ENCODE measurements at places on chromosomes 11 and 22. TPM values are rescaled to one million over a fixed set of nuclear protein-coding genes. Genes with fewer than 3 reads are reported as not detected.

DNA sequence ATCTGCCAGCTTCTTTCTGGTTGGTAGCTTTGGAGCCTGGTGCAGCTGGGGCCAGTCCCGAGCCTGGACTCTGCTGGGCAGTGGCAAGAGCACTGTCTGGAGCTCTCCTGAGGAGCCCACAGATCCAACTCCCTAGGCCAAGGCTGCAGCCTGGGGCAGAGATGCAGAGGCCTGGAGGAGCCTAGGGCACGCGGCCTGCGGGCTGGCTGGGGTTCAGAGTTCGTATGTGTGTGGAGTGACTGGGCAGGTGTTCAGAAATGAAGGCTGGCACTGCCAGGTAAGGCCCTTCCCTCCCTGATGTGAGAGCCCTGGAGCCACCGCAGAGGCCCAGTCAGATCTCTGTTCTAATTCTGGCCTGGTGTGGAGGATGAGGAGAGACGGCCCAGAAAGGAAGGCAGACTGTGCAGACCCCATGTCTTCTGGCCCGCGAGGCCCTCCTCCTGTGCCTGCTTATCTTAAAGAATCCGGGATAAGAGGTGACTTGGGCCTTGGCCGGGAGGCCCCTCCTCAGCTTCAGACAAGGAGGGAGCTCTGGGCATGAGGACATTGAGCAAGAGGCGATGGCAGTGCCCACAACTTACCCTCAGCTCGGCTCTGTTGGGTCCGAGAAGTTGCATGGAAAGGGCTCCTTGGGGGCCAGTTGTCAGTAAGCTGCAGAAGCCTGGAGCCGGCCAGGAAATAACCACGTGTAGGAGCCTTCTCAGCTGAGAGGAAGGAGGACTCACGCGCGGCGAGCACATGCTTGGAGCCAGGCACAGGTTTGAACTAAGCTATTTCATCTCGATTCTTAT is 62.2 kb upstream of the B3GAT1 start:
- no peak for DNase-seq

- no peak for DNase-seq
These were observed 132.3 kb downstream of the APIP start for GRCh38 chr11:34783816-34784317.

- no peak for DNase-seq
These were observed 54.1 kb downstream of the CHRDL2 start for GRCh38 chr11:74677131-74677530.

DNA sequence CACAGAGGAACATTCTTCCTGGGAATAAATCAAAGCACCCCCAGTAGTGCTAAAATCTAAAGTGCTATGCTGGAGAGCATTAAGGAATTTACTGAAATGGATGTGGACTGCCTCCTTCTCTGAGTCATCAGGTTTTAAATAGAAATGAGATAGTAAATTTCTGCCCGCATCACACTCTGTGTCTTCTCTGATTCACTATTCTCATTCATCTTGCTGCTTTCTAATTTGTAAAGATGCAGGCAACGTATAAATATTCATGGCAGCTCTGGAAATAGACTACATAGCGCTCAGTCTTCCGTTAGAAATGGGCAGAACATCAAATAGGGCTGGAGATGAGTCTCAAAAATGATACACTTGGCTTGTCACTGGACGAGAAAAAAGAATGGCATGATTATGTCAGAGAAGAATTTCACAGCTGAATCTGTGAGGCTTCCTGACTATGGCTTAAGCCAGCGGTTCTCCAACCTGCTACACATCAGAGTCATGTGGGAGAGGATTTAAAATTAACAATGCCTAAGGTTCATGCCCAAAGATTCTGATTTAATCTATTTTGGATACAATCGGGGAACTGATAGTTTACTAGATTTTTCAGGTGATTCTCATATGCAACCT is 178.2 kb downstream of the LRRC4C start:
- no peak for DNase-seq

GRCh38 chr22:23264610-23265367 is 84.5 kb downstream of the BCR start:
- no peak for DNase-seq

DNA sequence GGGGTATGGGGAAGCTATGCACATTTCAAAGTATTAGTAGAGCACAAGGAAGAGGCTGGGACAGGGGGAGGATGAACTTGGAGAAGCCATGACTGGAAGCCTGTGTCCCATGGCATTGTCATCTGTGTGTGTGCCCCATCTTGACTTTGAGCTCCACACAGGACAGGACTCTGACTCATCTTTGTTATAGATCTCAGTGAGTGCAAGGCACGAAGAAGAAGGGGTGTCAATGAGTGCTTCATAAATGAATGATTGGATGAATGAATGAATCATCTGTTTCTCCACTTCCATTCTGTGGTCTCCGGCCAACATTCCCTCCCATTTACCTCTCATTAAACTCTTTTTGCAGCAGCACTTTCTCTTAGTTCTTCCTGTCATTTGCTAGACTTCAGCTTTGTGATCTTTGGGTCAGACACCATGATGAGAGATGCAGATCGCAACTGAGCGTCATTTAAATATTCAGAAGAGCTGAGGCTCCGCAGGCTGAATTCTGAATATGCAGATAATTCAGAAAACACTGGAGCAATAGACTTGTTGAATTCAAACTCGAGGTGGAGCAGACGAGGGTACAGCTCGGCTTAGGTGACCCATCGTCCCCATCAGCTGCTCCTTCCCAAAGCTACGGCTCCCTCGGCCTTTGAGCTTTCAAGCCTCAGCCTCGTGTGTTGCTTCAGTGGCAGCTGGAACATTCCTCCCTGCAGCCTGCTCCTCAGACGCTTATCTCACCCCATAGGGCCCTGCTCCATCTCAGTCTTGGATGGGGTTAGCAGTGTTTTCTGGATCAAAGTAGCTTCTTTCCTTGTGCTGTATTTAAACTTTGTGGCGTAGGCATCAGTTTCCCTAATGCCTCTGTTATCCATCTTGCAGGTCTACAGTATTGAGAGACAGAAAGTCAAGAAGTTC is 30.8 kb downstream of the APOL3 start:
- no peak for DNase-seq

DNA sequence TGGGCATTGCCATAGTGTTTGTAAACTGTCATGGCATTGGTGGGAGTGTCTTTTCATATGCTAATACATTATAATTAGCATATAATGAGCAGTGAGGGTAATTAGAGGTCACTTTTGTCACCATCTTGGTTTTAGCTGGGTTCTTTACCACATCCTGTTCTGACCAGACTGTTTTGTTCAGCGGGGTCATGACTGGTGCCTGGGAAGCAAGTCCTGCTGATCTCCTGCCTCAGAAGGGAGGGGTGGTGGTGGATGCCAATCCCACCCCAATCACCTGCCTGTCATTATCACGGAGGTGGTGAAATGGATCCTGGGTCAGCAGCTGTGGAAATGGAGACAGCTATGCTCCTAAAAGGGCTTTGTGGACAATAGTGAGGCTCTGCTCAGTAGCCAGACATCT is 31.2 kb downstream of the IL18 start:
- no peak for DNase-seq

- DNase-seq: no peak
These were observed 203.8 kb downstream of the CASP12 start for GRCh38 chr11:104694259-104695064.

DNA sequence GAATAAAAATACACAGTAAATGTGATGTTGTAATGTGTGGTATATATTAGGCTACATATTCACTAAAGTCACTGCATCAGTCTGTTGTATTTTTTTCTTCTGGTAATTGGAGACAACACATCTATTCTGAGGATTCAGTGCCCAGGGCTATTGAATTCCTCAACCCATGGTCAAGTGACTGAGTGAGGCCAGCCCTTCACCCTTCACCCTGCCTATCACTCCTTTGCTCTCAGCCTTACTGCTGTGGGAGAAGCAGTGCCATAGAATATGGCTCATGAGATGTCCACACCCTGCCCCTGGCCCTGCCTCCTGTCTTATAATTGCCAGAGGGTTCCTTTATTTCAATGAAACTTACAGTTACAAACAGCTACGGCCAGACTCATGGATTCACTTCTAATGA is 295.6 kb downstream of the NTM start:
- DNase-seq: no peak

DNA sequence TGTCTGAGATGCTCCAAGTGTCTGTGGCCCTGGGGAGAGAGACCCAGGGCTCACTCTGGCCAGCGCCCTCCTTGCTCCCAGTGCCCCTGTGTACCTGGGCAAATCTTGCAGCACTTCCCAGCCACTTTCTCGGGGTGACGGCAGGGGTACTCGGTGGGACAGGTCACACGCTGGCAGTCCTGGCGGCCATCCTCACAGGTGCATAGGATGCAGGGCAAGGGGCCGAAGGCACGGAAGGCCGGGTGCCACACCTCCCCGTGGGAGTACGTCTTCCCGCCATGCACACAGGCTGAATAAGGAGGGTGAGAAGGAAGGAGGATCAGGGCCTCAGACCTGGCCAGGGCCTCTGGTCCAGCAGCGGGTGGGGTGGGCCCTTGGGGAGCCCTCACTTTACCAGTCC is 28.0 kb downstream of the CHRDL2 start:
- no peak for DNase-seq

- DNase-seq: no peak
These were observed 400.0 kb downstream of the ETS1 start for GRCh38 chr11:128187377-128187776.

GRCh38 chr11:88304352-88304751 is 33.2 kb downstream of the CTSC start:
- no peak for DNase-seq

- peak; percentile 44 for DNase-seq
These were observed 79.6 kb downstream of the GRK3 start for GRCh38 chr22:25644122-25644521.

GRCh38 chr11:17794981-17795380 is 60.4 kb downstream of the KCNC1 start:
- DNase-seq: no peak

- no peak for DNase-seq
These were observed 155.4 kb upstream of the PDGFD start for GRCh38 chr11:104319396-104319795.

DNA sequence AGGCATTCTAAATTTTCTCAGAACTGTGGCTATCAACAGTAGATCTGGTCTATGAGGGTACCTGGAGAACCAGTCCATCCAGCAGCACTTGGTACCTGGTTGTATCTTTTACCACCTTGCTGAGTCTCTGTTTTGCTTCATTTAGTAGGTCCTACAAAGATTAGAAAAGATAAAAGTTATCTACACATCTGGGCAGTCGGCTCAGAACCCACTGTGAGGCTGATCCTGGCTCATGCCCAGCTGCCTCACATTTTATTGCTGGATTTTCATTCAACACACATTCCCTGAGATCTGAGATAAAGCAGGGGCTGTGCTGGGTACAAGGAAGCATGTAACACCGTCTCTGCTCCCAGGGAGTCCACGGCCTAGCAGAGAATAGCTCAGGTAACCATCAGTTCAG is 27.5 kb downstream of the ATP6V1E1 start:
- DNase-seq: no peak

The SLC22A8 gene
- not detected for total RNA-seq

The MAP6 gene
- total RNA-seq: 5.7 TPM

The CNGA4 gene
- total RNA-seq: not detected

The OR4A16 gene
- not detected for total RNA-seq

Data from left ventricle myocardium inferior (tissue), 1 donor.